ENCODE measurements at places on chromosomes 13 and 19. TPM values are rescaled to one million over a fixed set of nuclear protein-coding genes. Genes with fewer than 3 reads are reported as not detected.

The MEIOSIN gene
- total RNA-seq, result not detected

The ZNF304 gene
- 12.5 TPM for total RNA-seq

The ZNF358 gene
- 54.8 TPM for total RNA-seq

The ZNF296 gene
- 2.6 TPM for total RNA-seq

DNA sequence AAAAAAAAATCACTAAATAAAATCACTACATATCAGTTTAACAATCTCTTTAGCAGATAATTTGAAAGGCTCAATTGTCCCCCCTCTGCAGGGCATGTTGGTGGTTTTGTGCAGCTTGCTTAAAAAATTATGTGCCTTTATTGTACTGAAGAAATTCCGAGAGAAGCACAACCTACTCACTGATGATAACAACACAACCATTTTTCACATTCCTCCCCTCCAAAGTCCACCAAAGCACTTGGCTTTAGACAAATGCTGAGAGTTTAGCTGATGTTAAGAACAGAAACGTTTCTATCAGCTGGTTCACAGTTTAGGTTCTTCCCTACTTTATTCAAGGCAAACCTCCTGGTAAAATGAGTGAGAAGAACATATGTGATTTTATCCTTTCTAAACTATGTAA lies 923 bp downstream of the DOCK9 start:
- no peak for DNase-seq

DNA sequence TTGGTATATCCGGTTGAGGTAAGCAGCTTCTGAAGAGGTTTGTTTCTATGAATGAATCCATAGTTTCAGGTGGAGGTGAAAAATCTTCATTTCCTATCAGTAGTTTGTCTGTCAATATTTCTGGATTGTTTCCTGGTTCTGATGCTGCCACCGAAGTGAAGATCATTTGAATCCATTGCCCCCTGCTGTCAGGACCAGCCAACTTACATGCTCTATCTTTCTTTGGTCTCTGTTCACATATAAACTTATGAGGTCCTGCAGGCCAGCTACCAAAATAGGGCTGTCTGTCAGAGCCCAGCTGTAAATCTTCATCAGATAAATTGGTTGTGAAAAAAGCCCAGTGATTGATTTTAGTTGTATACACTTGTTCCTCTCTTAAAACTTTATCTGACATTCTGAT lies 15.2 kb upstream of the N4BP2L1 start:
- DNase-seq, result no peak

- peak; percentile 44 for DNase-seq
These were observed 44.9 kb downstream of the C13orf46 start for GRCh38 chr13:113928685-113929627.

GRCh38 chr19:1130771-1131717 lies 27.2 kb downstream of the GPX4 start:
- DNase-seq, result no peak

DNA sequence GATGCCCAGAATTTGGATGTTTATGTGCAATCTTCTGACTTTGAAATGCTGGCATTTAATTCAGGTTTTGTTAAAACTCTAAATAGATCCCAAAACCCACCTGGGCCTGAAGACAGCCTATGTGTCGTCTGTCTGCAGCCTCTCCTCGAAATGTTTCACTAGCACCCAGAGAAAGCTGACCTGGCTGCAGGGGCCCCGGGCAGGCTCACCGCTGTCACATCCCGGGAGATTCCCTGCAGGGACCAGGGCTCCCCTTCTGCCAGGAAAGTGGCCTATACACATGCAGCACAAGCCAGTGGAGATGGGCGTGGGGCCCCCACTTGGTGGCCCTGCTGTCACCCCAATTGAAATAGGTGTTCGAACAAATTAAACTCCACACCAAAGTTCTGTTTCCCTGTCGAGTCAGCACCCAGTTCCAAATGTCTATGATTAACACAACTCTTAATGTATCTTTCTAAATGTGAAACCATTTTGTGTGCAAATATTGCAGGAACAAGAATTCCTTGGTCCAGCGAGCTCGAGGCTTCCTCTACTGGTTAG lies 145.8 kb upstream of the ZNF507 start:
- no peak for DNase-seq

GRCh38 chr19:47446534-47447469 lies 24.9 kb downstream of the SLC8A2 start:
- peak; percentile 94 for DNase-seq

DNA sequence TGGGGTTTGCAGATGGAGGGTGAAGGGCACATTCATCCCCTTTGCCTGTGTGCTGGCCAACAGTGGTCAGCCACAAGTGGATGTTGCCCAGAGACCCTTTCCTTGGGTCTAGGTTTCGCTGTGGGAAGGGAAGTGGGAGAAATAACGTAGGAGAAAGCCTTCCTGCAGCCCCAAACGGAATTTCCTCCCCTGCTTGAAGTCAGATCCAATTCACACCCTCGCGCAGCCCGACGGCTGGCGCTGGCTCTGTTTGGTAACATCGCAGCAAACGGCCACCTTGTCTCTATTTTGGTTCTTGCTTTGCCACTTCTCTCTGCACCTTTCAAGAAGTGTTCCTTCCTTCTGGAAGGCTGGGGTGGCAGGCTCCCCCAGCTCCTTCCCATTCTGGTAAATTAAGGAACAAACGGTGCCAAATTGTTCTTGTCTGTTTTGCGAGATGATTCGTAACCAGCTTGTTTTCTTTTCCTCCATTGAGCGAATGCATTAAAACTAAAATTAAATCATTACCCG lies 45.4 kb downstream of the CHST8 start:
- DNase-seq, result no peak

- DNase-seq, result peak; percentile 83
These were observed 18.1 kb upstream of the POU2F2 start for GRCh38 chr19:42150364-42150763.

GRCh38 chr13:73142071-73142470 lies 83.3 kb downstream of the KLF5 start:
- no peak for DNase-seq

- DNase-seq, result peak; percentile 98
These were observed 2.5 kb downstream of the CFD start for GRCh38 chr19:861756-862580.

GRCh38 chr13:94968040-94968756 lies 255.9 kb upstream of the SOX21 start:
- DNase-seq, result peak; percentile 79

DNA sequence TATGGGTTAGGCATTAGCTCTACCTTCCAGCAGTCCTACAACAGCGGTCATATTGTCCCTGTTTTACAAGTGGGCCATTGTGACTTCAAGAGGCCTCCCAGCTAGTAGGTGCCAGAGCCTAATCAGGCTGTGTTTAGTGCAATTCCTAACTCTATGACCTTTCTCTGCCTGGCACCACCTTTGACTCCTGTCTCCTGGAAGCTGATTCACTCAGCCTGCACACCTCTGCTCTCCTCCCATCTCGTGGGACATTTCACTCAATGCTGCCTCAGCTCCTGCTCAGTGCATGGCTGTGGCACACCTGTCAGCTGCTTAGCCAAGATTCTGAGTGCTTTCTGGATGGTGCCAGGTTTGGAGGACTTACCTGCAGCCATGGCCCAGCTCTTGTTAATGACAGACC lies 9.5 kb upstream of the GJB6 start:
- DNase-seq, result no peak

GRCh38 chr19:3034656-3035541 lies 5.8 kb upstream of the TLE2 start:
- peak; percentile 60 for DNase-seq

DNA sequence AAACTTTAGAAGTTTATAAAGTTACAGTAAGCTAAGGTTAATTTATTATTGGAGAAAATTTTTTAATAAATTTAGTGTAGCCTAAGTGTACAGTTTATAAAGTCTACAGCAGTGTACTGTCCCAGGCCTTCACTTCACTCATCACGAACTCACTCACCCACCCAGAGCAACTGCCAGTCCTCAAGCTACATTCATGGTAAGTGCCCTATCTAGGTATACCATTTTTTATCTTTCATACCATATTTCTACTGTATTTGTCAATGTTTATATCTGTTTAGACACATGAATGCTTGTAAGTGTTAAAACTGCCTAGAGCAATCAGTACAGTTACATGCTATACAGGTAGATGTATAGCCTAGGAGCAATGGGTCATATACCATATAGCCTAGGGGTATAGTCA lies 12.5 kb downstream of the INTS6 start:
- DNase-seq, result no peak

DNA sequence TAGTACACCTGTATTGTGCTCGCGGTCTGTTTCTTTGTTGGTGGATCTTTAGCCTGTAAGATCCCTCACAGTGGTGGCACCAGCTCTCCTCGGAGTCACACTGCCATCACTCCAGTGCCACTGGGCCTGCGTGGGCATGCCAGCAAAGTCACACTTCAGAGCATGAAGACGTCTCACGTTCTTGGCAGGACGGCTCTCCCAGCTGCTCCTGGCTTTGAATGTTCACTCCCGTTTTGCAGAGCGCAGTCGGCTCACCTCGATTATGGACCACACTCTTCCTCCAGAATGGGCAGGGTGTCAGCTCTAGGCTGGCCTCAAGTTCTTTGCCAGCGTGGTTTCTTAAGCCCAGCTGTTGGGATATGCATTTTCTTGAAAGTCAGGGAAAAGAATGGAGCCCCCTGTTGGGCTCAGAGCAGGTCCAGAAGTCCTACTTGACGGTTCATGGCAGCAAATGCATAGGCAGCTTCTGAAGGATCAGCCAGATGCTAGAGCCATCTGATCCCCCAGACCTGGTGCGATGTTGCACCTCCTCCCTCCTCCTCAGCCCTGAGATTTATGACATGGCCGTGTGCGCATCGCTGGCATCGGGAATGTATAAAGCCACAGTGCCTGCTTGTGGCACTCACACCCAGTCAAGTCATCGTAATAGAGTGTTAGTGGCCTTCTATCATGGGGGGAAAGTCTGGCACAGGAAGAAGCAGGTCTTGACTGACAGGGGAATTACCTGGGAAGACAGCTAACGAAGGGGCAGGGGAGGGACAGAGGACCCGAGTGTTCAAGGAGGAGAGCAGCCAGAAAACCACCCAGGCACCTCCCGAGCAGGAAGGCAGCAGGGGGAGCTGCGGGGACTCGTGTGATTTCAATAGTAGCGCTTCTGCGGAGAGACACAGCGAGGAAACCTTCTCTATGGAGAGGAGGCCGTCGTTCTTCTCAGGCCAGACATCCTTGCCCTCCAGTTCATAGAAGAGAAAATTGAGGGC lies 40.2 kb upstream of the NPAS1 start:
- DNase-seq, result no peak

GRCh38 chr19:28446511-28446910 lies 766.4 kb downstream of the UQCRFS1 start:
- no peak for DNase-seq

DNA sequence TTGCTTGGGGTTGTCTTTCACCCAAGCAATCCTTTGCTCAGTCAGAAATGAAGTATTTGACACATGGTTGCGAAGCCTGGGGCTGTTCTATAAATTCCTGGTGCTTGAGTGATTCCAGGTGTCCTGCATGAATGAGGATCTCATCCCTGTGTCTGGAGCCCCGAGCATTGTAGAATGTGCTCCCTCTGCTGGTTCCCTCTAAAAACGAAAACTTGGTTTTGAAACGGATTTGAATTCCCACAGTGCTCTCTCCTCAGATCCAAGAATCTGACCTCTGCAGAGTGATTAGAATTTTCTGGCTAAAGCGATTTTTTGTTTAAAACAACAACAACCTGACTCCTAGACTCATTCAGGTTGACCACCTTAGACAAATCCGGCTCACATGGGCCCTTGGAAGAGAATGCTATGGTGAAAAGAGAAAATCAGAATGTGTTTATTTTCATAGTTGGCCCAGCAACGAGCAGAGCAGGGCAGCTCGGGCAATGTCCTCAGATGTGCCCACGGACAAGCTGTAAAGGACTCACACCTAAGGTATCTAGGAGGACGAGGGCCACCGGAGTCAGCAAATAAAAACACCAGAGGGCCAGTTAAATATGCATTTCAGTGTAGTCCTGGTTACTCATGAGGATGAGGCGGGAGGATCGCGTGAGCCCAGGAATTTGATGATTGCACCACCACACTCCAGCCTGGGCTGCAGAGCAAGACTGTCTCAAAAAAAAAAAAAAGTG lies 8.7 kb upstream of the ATP12A start:
- DNase-seq, result peak; percentile 80

GRCh38 chr19:6041991-6042481 lies 64.1 kb upstream of the RANBP3 start:
- DNase-seq, result peak; percentile 27

- no peak for DNase-seq
These were observed 223.0 kb downstream of the TSHZ3 start for GRCh38 chr19:31126236-31126635.

All from H7 (cell line).